CD4-positive, alpha-beta T cell treated with Interleukin-6 for 4 hours (primary cell): ENCODE measurements at places on chromosomes 1 and 21.

DNA sequence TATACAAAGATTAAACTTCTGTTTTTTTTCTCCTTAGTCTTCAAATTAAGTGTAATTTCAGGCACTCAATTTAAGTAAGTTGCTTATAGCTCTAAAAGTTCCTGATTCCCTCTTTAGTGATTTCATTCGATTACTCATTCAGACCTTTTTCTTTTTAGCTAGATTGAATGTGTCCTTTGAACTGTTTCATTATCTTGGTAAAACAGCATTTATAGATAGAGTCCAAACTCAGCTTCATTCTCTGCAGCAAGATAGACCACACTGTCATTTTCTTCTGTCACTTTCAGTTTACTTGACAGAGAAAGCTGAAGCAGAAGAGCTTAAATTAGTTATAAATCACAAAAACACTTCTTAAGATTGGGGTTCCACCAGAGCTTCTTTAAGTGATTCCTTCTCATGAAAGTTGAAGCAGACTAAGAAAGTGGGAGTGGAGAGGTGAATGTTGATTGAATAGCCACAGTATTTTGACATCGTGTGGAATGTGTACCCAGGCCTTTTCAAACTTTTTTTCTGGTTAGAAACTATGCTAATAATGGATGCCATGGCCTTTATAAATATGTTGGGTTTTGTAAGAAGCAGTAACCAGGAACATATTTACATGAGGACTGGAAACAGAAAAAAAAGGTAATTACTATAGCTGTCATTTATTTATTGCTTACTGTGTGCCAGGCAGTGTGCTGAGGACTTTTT, 52.2 kb downstream of the ZBTB40 start:
- DNase-seq, result no peak

DNA sequence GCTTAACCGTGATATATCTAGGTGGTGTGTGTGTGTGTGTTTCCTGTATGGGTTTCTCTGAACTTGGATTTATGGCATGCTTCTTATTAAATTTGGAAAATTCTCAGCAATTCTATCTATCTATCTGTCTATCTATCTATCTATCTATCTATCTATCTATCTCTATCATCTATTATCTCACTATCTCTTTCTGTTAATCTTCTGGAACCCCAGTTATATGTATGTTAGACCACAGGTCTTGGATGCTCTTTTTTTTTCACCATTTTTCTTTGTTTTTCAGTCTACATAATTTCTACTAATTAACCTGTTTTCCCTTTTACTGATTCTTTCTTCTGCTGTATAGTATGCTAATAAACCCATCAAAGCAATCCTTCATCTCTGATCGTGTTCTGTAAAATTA, 538.0 kb downstream of the PTPRU start:
- no peak for DNase-seq

DNA sequence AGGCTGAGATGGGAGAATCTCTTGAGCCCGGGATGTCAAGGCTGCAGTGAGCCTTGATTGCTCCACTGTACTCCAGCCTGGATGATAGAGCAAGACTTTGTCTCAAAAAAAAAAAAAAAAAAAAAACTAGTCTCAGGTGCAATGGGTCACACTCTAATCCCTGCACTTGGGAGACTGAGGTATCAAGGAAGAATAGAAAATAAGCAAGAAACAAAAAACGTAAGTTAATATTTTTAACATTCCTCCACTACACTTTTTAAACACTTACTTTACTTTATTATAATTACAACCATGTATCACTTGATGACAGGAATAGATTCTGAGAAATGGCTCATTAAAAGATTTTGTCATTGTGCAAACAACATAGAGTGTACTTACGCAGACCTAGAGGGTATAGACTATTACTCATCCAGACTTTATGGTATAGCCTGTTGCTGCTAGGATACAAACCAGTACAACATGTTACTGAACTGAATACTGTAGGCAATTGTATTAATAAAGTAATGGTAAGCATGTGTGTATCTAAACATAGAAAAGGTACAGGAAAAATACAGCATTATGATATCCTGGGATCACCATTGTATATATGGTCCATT, 1244.1 kb upstream of the ADGRL4 start:
- no peak for DNase-seq

GRCh38 chr1:43327549-43328292, 9.9 kb upstream of the MPL start:
- no peak for DNase-seq

DNA sequence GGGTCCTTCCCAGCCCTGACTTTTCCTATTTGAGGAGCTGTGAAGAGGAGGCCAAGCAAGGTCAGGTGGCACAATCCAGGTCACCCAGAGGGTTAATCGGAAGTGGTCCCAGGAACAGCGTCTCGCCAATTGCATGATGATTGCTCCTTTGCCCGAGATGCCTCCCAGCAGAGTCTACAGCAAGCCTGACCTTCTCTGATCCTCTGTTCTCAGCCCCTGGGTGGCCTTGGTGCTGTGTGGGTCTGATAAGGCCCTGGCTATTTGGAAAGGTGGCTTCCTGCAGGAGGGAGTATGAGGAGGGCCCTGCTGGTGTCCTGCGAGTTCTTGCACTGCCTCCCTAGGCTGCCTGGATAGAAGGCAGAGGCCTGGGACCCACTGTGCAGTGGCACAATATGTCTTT, 116.2 kb downstream of the FOXD2 start:
- DNase-seq, result no peak

GRCh38 chr1:50553921-50554320, 130.7 kb upstream of the DMRTA2 start:
- DNase-seq, result no peak

DNA sequence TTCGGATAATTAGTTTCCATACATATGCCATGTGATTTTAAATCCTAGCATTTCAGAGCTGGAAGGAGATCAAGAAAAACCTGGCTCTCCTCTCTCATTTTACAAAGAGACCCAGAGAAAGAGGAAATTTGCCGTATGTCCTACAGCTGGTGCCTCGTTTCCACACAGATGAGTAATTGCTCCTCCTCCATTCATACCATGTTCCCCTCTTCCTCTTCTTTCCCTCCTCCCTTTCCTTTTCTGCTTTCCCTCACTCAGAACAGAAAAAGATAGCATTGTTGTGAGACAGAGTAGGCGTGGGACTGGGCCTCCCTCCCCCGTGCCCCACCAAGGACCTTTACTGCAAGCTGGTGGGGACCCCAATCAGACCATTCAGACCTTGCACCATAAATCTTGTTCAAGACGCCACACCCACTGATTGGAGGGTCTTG, 13.7 kb upstream of the SLC44A3 start:
- DNase-seq, result no peak

DNA sequence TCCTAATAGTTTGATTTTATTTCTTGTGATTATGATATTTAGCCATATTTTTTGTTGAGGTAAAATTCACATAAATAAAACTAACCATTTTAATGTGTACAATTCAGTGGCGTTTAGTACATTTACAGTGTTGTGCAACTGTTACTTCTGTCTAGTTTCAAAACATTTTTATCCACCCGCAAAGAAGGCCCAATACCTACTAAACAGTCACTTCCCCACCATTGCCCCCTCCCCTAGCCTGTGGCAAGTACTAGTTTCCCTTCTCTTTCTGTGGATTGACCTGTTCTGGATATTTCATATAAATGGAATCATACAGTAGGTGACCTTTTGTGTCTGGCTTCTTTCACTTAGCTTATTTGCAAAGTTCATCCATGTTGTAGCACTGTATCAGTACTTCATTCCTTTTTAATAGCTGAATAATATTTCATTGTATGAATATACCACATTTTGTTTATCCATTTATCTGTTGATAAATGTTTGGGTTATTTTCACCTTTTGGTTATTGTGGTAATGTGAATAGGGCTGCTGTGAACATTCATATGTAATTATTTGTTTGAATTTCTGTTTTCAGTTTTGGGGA, 4.1 kb downstream of the FLVCR1 start:
- no peak for DNase-seq

DNA sequence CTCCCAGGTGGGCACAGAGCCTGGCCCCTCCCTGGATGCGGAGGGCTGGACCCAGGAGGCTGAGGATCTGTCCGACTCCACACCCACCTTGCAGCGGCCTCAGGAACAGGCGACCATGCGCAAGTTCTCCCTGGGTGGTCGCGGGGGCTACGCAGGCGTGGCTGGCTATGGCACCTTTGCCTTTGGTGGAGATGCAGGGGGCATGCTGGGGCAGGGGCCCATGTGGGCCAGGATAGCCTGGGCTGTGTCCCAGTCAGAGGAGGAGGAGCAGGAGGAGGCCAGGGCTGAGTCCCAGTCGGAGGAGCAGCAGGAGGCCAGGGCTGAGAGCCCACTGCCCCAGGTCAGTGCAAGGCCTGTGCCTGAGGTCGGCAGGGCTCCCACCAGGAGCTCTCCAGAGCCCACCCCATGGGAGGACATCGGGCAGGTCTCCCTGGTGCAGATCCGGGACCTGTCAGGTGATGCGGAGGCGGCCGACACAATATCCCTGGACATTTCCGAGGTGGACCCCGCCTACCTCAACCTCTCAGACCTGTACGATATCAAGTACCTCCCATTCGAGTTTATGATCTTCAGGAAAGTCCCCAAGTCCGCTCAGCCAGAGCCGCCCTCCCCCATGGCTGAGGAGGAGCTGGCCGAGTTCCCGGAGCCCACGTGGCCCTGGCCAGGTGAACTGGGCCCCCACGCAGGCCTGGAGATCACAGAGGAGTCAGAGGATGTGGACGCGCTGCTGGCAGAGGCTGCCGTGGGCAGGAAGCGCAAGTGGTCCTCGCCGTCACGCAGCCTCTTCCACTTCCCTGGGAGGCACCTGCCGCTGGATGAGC, 34.2 kb downstream of the TRIM11 start:
- DNase-seq, result no peak

DNA sequence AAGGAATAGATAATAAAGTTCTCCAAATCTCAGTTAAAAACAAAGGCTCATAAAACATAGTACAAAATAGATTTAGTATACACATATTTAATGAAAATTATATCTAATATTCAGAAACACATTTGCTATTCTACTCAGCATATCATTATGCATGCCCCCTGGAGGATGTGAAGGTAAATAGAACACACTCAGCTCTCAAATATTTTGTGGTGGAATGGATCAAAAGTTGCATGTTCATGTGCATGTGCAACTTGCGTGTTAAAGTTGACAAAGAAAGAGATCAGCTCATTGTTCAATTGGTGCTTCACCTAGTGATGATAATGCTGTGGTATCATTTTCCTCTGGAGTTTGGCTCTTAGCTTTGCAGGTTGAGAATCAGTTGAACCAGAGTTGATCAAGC, 4.9 kb upstream of the ZNF644 start:
- no peak for DNase-seq
